Glomerular endothelial cell (primary cell): ENCODE measurements at places on chromosomes 3 and 15. TPM values are rescaled to one million over a fixed set of nuclear protein-coding genes. Genes with fewer than 3 reads are reported as not detected.

GASK1A gene
- not detected in 2 replicates for total RNA-seq

DNA sequence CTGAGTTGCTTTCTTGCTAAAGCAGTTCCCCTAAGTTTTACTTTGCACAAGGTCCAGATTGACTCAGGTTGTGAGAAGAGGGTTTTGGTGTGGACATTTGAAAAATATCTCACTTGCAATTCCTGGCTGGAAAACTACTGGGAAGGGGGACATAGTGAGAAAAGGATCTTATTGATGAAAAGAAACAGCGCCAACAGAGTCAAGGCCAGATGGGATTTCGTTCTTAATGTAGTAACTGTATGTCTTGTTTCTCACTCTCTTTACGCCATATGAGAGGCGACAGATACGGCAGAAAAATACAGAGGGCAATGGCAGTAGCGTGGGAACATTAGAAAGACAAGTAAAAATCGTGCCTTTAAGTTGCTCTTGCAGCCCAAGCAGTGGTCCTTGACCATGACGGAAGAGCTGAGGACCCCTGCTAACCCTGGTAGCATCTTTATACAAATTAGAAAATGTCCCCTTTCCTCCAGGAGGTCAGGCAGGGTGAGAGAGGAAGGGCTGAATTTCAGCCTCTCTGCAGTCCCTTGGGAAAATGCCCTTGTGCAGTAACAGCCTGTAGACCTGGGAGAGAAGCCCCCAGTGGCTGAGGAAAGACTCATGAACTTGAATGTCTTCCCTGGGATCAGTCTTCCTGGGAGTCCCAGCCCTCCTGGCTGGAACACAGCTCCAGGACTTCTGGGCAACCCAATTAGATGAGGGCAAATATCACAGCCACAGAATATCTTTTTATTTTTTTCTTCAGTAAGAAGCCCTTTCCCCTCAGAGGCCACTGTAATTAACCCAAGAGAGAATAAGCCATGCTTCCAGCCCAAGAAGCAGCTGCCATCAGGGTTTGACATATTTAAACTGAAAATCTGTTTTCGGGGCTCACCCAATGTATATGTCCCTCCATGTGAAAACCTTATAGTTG lies 113.4 kb downstream of the CD47 start:
- DNase-seq: no peak

ANKRD34C gene
- total RNA-seq: not detected in 2 replicates

KBTBD13 gene
- not detected in 2 replicates for total RNA-seq

ALDH1L1 gene
- total RNA-seq: not detected in 2 replicates

NT5DC2 gene
- 134 and 228 TPM in 2 replicates for total RNA-seq

DNA sequence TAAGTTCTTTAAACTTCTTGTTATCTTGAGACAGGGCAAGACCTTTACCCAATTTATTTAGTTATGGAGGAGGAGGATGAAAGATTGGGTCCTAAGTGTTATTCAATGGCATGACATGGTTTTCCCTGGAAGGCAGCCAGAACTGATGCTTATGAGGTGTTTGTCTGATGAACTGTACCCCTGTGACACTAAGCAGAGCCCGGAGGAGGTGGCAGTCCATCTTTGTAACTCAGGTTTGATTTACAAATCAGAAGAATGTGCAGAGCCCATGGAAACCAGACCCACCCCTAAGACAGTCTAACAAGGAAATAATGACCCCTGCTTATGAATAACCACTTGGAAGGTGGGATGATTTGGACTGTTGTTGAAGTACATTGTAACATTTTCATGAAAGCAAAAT lies 878.6 kb upstream of the NR2F2 start:
- DNase-seq: no peak

- DNase-seq: no peak
Measured at GRCh38 chr3:114057011-114057347, 442 bp downstream of the QTRT2 start.

DNA sequence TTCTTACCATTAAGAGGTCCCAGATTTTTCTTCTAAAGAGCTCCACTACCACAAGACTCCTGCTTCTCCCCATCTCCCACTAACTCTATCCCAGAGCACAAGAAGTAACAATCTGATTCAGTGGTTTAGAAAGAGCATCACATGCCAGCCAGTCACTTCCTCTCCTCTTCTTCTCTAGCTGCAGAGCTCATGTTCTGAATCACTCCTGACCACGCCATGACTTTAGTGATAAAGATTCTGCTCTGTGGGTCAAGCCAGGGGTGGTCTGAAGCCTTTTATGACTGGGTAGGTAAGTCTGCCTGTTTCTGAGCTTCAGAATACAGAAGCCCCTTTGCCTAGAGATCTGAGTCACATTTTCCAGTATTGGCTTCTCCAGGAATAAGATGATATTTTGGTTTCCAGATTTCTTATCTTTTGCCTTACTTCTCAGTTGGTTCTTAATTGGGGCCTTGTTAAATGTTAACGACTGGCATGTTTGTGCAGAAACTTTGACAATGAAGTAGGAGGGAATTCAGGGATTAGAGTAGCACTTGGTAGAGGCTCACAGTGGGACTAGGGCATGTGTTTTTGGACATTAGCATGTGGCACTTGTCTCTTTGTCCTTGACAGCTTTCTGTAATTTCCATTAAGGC lies 27.6 kb upstream of the ADAMTSL3 start:
- no peak for DNase-seq

DNA sequence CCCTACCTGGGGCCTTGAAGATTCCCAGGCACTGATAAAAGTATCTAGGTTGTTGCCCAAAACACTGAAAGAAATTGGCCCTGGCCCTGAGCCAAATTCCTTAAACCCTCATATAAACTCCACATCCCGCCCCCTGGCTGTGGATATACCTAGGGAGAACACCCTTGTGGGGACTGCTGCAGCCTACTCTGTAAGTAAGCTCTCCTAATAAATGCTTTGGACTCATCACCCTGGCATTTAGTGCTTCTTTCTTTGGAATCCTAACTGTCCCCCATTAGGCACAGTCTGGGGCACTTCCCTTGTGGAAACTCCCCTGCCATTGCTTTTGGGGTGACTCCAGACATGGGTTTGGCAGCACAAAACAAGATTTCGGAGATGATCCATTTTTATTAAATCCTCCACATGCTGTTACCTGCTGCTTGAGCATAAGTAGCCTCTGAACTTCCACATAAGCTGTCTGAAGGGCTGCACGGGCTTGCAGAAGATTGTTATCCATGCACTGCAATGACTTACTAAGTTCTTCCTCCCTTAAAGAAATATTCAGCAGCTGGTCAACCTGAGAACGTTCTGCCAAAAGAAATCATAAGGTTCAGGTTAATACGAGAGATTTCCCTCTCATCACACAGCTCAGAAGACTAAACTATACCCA lies 46.4 kb downstream of the ZNF106 start:
- DNase-seq: no peak

GRCh38 chr3:100400419-100400779 lies 490 bp downstream of the TOMM70 start:
- DNase-seq: no peak

C3orf22 gene
- total RNA-seq: not detected in 2 replicates

DNA sequence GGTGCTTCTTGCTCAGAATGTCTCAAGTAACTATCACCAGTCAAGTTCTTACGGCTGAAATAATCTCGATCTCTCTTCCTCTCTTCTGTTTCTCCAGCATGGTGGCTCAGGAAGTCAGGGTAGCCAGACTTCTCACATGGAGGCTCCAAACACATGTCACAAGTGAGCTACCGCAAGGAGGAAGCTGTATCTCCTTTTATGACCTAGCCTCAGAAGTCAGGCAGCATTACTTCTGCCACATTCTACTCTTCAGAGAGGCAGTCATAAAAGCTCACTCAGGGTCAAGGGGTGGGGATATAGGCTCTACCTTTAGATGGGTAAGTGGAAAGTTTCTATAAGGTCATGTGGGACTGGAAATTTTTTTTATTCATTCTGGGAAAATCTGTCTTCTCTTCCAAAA lies 86.6 kb upstream of the NEO1 start:
- DNase-seq: no peak

- no peak for DNase-seq
Measured at GRCh38 chr3:152097770-152098169, 171.0 kb upstream of the MBNL1 start.

DNAH1 gene
- total RNA-seq: 3.2 and 9.9 TPM in 2 replicates

GRCh38 chr3:14685179-14685578 lies 10.2 kb downstream of the C3orf20 start:
- DNase-seq: no peak

SMCO1 gene
- total RNA-seq: not detected in 2 replicates

DNA sequence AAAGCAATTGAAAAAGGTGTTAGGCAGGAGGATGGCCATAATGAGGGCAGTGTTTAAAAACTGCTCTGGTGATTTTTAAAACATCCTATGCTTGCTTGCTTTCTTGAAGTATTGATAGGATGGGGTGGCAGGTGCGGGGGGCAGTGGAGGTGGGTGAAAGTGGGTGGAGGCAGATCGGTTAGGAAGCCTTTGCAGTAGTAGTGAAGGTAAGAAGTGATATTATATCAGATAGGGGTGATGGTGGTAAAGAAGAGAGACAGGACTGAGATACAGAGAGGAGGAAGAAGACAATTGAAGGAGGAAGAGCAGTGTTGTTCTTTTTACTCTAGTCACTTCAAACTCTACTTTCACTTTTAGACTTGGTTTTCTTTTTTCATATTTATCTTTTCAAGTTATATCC lies 11.1 kb downstream of the ZNF80 start:
- no peak for DNase-seq

DNA sequence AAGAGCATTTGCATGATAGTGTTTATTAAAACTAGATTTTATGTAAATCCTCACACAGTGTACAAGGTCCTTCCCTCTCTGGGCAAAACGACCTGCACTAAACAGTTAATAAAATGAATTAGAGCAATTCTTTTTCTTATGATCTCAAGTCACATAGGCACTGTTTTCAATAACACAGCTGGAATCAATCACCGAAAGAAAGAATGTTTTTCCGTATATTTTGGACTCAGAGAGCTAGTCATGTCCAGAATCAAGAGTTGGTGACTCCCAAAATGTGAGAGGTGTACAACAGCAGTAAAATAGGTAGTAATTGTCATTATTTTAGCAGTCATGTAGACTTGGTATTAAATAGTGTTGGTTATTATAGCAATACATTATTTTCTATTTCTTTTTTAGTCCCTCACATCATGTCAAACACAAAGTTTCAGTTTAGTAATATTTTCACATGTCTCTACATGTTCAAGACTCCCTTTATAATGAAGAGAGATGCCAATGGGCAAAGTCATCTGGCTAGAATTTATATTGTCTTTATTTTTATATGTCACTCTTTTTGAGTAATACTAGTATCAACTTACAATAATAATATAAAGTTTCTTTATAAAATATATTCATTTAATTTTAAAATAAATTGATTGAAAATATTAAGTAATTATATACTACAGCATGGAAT lies 448.6 kb upstream of the CDIN1 start:
- no peak for DNase-seq

DNA sequence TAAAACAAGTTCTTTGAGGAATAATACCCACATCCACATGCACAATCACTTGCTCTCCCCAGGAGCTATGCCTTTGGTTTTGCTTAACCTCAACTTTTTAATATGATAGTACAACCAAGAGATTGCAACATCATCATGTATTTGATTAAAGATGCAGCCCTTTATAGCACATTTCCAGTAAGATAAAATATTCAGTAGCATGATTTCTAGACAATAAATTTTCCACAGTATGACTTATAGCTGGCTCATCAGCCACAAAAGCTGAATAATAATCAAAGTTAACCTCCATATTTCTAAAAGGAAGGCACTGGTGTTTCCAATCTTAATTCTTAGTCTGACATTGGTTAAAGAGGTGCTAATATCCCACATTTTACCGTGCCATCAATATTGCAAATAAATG lies 622.5 kb downstream of the TBL1XR1 start:
- no peak for DNase-seq

DNA sequence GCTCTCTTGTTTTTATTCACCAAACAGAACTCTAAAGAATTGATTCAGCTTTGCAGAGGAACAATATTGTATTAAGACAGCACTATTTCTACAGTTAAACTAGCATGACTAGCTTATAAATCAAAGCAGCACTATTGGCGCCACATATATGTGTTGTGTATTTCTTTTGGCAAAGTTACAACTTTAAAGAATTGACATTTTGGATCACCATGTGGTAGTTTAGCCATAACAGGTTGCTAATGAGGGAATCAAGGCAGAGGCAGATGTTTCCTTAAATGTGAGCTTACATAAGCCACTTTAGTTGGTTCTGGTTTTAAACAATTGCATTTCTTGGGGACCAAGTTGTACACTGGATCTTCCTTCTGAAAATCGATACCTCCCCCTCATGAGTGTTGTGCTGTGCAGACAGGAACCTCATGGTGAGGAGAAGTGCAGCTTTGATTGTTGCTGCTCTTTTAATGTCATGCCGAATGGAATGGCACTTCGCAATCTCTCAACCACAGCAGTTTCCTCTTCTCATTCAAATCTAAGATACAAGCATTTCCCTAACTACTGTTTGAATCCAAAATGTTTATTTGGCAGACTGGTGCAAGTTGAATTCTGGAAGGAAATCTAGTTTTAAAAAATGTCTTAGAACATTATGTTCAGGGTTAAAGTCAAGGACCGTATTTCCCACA lies 151.2 kb downstream of the MYRIP start:
- DNase-seq: peak; percentile 77

DAPK2 gene
- 3.0 and 22.3 TPM in 2 replicates for total RNA-seq

- DNase-seq: no peak
Measured at GRCh38 chr3:72299823-72300222, 514.9 kb upstream of the PROK2 start.

DNA sequence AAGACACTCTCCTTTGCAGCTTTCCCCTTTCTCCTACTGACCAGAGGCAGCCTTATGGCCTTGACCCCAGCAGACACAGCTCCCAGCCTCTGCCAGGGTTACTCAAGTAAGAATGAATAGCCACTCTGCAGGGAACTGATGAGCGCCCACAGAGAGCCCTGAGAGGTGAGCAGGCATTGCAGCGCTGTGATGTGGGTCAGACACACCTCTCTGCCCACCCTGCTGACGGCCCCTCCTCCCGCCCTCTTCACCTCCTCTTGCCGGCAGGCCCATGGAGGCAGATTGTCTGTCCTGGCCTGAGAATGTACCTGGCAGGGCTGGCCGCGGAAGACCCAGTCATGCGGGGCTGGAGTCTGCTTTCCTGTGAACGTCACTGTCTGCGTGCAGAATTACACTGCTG lies 512.6 kb upstream of the PPP2R3A start:
- no peak for DNase-seq

DNA sequence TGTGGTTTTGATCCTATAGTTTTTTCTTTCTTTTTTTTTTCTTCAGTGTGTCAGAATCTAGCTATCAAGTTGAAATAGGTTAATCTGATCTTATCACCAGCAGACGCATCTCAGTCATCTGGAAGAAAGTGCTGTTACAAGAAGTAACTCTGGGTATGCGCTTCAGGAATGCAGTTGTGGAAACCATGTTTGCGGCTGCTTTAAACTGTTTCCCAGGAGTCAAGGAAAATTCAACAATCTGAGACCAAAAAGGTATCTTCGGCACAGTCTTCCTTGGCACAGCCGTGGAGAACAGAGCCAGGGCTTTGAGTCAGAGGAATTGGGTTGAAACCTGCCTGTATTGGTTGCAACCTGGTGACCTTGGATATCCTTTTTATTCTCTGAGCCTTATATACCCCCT lies 59.9 kb downstream of the CD47 start:
- no peak for DNase-seq
